ENCODE measurements at places on chromosomes 12 and 14. TPM values are rescaled to one million over a fixed set of nuclear protein-coding genes. Genes with fewer than 3 reads are reported as not detected.

PPP1R1A gene
- not detected for total RNA-seq

POLE2 gene
- total RNA-seq: 2.3 TPM

ESR2 gene
- total RNA-seq: under 0.01 TPM

MANSC4 gene
- not detected for total RNA-seq

PTPN11 gene
- total RNA-seq: 100 TPM

GPR84 gene
- total RNA-seq: not detected

ARHGEF25 gene
- total RNA-seq: 2.2 TPM

SLC8B1 gene
- 16.6 TPM for total RNA-seq

CLEC6A gene
- not detected for total RNA-seq

POTEG gene
- not detected for total RNA-seq

CABP1 gene
- total RNA-seq: not detected

TEX22 gene
- total RNA-seq: 0.21 TPM

MED6 gene
- 23.1 TPM for total RNA-seq

IFNG-AS1 gene
- total RNA-seq: under 0.01 TPM

RIMKLB gene
- 16.4 TPM for total RNA-seq

ESYT1 gene
- total RNA-seq: 241 TPM

SLCO1B3 gene
- not detected for total RNA-seq

CPNE6 gene
- not detected for total RNA-seq

RNASE1 gene
- not detected for total RNA-seq

CARMIL3 gene
- under 0.01 TPM for total RNA-seq
